Uterus (tissue), 4 donors: ENCODE measurements at places on chromosomes 11 and 22.

DNA sequence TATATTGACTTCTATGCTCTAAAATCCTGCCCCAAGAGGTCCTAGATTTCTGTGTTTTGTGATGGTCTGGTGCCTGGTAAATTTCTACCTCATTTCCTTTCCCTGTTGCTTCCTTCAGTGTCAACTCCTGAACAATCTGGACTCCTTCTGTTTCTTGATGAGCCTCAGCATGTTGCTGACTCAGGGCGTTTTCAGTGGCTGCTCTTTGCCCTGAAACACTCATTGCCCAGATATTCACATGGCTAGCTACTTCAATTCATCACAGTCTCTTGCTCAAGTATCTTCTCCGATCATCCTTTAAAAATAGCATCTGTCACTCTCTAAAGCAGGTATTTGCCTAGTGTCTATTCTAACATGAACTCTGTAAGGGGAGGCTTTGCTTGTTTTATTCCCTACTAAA lies 526.3 kb upstream of the RAG2 start:
- no peak for DNase-seq

DNA sequence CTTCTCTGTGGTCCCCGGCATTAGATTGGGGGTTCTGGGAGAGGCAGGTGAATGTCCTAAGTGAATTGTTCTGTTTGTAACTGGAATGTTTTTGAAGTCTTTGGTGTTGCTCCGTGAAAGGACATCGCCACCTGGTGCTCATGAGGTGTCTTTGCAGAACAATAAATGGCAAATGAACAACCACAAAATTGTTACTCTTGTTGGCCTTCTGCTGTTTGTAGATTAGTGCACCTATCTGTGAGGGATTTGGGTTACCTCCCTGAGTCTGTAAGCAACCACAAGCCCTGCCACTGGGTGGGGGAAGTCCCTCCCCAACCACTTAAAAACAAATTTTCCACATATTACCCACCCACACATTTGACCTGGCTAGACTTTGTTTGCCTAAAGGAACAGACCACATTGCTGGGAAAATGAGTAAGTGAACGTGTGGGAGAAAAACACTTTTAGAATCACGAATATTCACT lies 4.7 kb downstream of the MPEG1 start:
- no peak for DNase-seq

DNA sequence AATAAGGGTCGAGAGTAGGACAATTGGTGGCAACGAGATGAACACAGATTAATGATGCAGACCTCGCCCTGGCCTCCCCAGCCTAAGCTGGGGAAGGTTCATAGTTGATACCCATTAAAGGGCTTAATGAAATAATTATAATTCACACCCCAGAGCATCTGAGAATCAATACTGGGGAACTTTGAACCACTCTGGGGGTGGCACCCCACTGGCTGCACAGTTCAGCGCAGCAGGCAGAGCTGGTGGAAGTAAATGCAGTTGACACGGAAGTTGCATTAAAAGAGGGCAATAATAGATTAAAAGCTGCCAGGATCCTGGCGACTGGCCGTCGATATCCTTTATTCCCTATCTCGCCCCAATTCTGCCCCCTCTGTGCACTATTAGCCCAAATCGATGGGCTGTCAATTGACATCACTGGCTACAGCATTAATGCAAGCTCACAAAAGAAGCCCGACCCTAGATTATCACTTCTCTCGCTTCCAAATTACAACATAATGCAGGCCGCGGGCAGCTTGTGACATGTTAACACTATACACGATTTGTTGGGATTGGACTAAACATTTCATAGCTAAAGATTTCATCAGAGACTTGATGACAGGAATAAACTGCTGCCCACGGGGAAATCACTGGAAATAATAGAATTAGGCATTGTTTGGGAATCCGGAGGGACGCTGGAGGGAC lies 14.5 kb downstream of the HSPA8 start:
- no peak for DNase-seq

GRCh38 chr22:24525416-24526037 lies 29.4 kb downstream of the GUCD1 start:
- DNase-seq, result peak; percentile 72

- DNase-seq, result no peak
Measured at GRCh38 chr11:14566331-14567063, 46.3 kb upstream of the PSMA1 start.

- peak; percentile 30 for DNase-seq
Measured at GRCh38 chr22:17121233-17122195, at the start of gene TMEM121B. TSS of gene TMEM121B (minus strand) at chr22:17121360. CDS start at chr22:17121127, 233 bp downstream.

GRCh38 chr22:40703174-40703573 lies 23.9 kb downstream of the MCHR1 start:
- DNase-seq, result no peak

GRCh38 chr11:44766972-44767278 lies 40.2 kb downstream of the TSPAN18 start:
- DNase-seq, result peak; percentile 35

GRCh38 chr11:2137202-2138067 lies 1.8 kb downstream of the IGF2 start:
- DNase-seq, result peak; percentile 71

DNA sequence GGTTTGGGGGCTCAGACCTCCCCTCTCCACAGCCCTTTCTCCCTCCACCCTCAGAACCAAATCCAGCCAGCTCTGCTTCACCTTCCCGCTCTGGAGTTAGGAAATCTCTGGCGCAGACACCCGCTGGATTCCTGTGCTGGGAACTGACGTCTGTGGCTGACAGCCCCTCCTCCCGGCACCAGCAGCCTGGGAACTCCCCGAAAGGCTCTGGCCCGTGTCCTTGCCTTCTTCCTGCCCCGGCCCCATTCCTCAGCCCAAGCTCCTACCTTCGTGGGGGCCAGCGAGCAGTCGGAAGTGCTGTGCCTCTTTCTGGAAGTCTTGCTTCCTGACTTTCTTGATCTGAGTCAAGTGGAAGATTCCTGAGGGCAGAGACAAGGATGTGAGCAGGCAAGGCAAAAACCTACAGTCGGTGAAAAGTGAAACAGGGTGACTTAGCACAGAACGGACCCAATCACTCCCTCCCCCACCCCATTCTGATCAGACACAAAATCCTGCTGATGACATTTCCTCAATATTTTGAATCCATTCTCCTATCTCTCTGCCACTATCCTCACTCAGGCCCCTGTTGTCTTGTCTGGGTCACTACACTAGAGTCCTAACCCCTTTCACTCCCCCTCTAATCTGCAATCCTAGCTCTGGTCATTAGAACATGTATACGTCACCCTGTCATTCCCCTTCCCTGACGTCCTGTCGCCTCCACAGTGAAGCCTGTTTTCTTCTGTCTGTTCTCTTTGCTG lies 34.1 kb downstream of the CHRDL2 start:
- DNase-seq, result peak; percentile 92

DNA sequence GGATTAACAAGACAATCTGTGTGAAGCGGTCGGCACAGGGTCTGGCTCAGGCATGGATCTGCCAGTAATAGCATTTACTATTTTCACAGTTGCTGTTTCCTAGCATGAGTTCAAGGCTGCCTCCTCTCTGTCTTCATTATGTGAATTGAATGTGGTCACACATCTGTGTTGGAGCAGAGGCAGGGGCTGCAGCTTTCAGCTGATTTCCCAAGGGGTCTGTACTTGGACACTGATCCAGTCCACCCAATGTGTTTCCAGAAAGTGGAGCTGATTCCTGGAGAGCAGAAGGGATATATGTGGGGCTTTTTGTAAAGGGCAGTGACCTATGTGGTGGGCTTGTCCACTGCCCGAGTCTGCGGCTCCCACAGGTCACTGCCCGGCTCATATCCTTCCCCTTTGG lies 3.5 kb upstream of the CELSR1 start:
- DNase-seq, result no peak

GRCh38 chr22:48396785-48397530 lies 1430.7 kb downstream of the BRD1 start:
- no peak for DNase-seq

- no peak for DNase-seq
Measured at GRCh38 chr11:39011797-39012196, 2413.8 kb upstream of the RAG2 start.
